Peyer's patch (tissue), 4 donors: ENCODE measurements at places on chromosomes 12 and 14.

DNA sequence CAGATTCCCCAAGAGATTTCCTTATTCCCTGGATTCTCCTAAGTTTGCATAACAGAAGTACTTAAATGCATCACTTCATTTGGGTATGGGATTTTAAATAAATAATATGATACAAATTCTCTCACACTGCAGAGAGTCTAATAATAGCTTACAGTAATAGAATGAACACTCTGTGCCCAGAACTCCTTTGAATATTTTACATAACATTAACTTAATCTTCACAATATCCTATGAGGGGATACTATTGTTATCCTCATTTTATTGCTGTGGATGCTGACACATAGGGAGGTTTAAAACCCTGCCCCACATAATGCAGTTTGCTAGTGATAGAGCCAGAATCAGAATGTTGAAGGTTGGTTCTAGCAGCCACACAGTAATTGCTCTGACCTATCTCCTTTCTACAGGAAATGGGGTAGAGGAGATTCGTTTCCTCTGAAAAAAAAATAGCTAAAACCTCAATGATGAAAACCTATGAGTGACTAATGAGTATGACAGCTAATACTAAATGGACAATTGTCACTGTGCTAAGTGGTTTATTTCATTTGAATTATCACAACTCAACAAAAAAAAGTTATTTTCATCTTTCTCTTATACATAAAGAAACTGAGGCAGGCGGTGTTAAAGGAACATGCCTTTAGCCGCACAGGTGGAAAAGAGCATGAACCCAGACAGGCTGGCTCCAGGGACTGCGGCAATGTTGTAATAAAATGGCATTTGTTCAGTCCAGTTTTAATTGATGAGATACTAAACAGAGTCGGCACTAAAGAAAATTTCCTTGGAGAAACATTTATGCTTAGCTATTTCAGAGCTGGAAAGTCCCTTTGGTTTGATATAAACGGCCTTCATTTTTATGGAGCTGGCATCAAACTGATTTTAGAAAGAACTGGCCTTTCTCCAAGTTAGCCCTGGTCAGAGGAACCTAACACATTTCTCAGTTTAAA is 880.9 kb downstream of the NRXN3 start:
- no peak for DNase-seq

GRCh38 chr12:7872566-7873319 is at the start of gene SLC2A14:
Gene SLC2A14 (minus strand): TSS chr12:7872915. CDS start chr12:7869880, 3,035 bp downstream.
- no peak for DNase-seq

DNA sequence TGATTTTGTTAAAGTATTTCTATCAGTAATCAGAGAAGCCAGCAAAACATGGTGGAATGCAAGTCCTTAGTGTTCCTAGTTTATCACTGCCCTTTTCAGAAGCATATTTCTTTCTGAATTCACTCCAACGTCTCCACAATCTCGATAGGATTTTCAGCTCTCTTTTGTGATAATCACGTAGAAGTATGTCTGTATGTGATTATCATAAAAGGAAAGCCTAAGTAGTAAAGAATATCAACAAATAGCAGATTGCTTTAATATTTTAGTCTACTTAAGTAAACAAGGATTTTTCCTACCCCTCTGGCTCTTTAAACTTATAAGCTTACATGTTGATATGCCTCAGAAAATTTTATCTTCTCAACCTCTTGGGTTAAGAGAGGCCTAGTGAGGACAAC is 147.4 kb upstream of the NUDT4 start:
- no peak for DNase-seq

DNA sequence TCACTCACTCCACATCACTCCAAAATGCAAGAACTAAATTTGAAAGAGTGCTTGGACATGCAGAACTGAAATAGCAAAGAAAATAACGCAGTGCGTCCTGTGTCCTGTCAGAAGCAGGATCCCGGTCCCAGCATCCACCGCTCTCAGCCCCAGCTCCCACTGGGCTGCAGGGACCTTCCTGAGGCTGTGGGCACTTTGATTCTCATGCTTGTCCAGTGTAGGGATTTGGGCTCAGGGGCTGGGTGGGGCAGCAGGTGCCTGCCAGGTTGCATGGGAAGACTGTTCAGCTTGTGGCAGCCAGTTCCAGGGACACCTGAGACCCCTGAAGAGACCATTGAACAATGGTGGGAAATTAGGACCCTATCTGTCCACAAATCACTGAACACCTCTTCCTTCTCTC is 140.0 kb upstream of the FKBP4 start:
- no peak for DNase-seq

DNA sequence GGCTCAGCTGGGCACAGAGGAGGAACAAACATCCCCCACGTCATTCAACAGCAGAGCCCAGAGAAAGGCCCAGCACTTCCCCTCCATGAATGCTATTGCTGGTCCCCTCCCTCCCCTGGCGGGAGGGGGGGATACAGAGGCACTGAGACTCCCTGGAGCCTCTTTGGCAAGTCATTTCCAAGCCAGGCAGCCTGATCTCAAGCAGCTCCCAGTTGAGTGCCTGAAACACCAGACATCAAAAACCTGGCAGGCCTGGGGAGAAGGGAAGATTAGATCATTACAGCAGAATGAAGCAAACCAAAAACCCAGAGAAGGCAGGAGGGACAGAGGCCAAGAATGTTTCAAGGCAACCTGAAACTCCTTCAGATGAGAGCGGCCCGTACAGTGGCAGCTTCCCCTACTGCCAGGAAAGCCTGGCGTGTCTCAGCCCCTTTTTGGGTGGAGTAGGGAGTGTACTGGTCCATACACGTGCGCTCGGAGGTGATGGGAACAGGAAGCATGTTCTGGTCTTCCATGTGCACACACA is 92.1 kb downstream of the LRRC74A start:
- DNase-seq, result peak; percentile 55

- DNase-seq, result no peak
Measured at GRCh38 chr12:31950088-31950487, 9.1 kb upstream of the RESF1 start.

DNA sequence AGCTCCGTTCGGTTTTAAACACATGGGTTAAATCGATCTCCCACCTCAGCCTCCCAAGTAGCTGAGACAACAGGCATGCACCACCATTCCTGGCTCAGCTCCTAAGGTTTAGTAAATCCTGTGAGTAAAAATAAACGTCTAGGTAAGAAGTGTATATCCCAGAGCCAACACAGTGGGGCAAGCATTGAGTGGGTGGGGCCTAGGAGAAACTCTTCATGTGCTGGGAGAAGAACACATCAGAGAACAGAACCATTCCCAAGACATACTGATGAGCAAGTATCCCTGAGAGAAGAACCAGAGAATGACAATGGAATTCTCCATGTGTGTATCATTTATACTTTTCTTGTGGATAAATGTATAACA is 86.3 kb downstream of the SEC23A start:
- DNase-seq, result no peak

- DNase-seq, result no peak
Measured at GRCh38 chr14:104786091-104786586, 9.4 kb downstream of the AKT1 start.
